ENCODE measurements at places on chromosomes 3 and 15.

DNA sequence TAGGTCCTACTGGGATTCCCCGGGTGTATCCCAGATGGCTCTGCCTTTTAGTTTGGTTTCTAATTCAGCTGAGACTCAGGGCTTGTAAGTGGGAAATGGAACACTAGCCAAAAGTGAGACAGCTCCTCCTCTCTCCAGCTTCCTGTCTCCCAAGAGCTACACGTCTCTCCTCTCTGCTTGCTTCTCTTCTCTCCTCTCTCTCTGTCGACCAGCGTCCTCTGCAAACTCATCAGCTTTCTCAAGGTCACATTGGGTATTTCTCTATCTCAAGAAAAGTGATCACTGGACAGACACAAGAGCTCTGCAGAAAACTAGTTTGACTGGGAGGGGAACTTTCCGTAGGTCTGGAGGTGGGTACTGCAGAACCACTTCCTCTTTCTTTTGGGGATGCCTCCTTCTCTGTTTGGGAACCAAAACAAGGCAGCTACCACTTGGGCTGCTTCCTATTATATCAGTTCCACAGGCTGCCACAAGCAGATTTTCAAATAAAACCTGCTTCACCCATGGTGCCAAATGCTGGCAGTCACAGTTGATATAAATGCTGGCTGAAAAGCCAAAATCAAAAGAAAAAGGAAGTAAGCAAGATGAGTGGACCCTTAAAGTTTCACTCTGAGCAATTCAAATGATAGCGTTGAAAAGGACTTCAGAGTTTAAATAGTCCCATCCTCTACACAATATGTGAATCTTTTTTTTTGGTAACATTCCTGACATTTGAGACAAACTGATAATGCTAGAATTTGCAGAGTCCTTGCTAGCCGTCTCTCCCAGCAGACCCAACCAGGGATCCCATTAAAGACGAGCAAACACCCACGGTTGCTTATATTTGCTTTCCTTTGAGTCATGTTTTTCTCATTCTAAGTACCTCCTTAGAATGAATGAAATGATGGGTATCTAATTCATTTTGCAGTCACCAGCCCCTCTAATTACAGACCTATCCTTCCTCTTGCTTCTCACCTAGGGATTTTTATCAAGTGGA lies 7.2 kb upstream of the DYNC1LI1 start:
- no peaks in the 10 kb centered on the region for H3K4me1 ChIP-seq
- H3K4me3 ChIP-seq = no peak overlapping the region
- no peak for DNase-seq
- H3K27me3 ChIP-seq = no peaks in the 10 kb centered on the region

DNA sequence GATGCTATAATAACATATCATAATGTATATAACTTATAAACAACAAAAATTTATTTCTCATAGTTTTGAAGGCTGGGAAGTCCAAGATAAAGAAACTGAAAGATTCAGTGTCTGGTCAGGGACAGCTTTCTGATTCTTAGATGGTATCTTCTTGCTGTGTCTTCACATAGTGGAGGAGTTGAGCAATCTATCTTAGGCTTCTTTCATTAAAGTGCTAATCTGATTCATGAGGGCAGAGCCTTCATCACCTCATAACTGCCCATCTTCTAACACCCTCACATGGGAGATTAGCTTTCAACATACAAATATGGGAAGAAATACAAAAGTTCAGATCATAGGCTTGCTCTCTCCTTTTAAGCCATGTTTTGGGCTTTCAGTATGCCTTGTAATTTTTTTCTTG lies 774.8 kb upstream of the EPHA6 start:
- H3K27ac ChIP-seq = no peak overlapping the region
- no peaks in the 10 kb centered on the region for H3K4me1 ChIP-seq
- H3K27me3 ChIP-seq = no peaks in the 10 kb centered on the region
- H3K4me3 ChIP-seq = no peak overlapping the region
- H3K36me3 ChIP-seq = no peaks in the 10 kb centered on the region

DNA sequence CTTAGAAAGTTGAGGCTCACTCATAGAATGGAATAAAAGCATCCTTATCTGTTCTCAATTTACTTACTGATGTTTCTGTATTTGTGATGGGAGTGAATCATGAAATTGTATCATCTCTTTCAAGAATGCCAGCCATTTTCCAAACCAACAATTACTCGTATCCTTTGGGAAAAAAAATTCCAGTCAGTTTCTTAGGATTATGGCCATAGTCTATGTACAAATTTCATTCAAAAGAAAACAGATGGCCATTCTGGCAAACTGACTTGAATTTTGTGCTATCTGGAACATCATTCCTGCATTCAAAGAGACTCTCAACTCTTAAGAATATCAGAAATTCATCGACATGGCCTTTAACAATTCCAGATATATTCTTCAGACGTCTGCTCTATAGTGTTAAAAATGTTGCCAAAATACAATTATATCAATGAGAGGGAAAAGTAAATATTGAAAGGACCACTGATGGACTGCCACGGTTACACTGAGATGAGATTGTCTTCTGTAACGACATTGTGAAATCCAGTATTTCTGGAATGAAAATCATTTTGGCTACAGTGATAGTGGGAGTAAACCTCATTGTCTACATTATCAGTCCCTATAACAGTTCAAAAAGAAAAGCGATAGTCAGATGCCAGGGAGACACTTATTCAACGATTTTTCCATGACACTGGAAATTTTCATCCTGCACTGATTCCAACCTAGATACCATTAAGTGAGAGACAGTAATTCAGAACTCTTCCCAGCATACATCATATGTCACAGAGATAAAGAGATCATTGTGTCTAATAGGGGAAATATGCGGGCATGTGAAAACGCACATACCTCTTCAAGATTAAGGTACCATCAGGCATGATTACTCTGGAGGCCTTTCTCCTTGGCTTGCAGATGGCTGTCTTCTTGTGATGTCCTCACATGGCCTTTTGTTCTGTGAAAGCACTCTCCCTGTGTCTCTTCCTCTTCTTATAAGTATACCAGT lies 953.8 kb upstream of the ALCAM start:
- no peaks in the 10 kb centered on the region for H3K36me3 ChIP-seq
- no peak overlapping the region for H3K27ac ChIP-seq
- H3K4me3 ChIP-seq = no peak overlapping the region
- H3K4me1 ChIP-seq = no peaks in the 10 kb centered on the region
- no peaks in the 10 kb centered on the region for H3K27me3 ChIP-seq

GRCh38 chr3:160851629-160852210 lies 95.7 kb downstream of the PPM1L start:
- H3K36me3 ChIP-seq = no peaks in the 10 kb centered on the region
- DNase-seq = no peak

DNA sequence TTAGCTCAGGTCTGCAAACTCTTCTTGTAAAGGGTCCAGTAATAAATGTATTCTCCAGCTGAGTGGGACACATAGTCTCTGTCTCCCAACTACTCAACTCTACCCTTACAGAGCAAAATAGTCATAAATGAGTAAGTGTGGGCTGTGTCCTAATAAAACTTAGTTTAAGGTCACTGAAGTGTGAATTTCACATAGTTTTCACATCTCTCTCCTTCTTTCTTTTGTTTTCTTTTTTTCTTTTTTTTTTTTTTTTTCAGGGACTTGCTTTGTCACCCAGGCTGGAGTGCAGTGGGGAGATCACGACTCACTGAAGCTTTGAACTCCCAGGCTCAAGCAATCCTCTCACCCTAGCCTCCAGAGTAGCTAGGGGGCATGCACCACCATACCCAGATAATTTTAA lies 1.9 kb upstream of the ACTL6A start:
- no peak for DNase-seq
- no peak overlapping the region for H3K27ac ChIP-seq
- no peaks in the 10 kb centered on the region for H3K36me3 ChIP-seq
- H3K27me3 ChIP-seq = no peaks in the 10 kb centered on the region
- H3K4me3 ChIP-seq = no peak overlapping the region

DNA sequence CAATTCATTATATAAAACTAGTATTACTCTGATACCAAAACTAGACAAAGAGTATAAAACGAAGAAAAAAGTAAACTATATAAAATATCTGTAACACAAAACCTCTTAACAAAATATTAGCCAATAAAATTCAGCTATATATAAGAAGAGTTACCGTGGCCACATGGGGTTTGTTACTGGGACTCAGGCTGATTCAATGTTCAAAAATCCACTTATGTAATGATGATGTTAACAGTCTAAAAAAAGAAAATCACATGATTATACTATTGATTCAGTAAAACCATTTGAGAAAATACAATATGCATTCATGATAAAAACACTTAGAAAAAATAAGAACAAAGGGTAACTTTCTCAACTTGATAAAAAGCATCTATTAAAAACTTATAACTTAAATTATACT lies 18.3 kb downstream of the P2RY1 start:
- H3K27ac ChIP-seq = no peak overlapping the region
- no peaks in the 10 kb centered on the region for H3K4me1 ChIP-seq
- H3K36me3 ChIP-seq = no peaks in the 10 kb centered on the region

All from MCF 10A (cell line).